ENCODE measurements at places on chromosomes 11 and 22. TPM values are rescaled to one million over a fixed set of nuclear protein-coding genes. Genes with fewer than 3 reads are reported as not detected.

- no peak for DNase-seq
These were observed 8.5 kb downstream of the YPEL4 start for GRCh38 chr11:57641011-57641807.

DNA sequence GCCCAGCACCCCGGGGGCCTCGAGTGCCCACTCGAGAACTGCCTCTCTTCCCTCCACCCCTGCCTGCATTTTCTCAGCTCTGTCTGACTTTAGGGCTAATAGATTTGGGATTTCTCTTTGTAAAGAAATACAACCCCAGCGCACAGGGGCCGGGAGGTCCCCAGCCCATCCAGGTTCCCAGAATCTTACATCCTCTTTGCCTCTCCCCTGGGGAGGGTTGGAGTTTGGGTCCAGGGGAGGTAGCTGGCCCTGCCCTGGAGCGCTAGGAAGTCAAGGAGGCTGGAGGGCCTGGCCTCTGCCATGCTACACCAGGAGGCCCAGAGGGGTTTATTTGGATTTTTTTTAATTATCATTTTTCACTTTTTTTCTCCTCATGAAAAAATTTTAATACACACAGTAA, 65.7 kb upstream of the LMO1 start:
- no peak for DNase-seq

DNA sequence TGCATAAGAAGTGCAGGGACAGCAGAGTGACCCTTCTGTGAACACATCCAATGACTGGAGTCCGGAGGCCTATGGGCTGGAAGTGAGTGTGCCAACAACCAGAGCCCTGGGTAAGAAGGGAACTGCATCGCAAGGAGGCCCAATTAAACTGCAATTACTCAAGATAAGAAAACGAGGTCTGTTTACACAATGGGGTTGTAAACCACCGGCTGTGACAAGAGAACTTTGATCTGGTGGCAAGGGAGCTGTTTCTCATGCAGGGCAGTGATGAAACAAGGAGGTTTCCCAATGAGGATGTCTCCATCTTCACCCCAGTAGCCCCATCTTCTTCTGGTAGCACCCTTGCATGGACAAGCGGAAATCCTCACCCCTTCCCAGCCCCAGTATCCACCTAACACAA, 21.5 kb downstream of the ETS1 start:
- no peak for DNase-seq

DNA sequence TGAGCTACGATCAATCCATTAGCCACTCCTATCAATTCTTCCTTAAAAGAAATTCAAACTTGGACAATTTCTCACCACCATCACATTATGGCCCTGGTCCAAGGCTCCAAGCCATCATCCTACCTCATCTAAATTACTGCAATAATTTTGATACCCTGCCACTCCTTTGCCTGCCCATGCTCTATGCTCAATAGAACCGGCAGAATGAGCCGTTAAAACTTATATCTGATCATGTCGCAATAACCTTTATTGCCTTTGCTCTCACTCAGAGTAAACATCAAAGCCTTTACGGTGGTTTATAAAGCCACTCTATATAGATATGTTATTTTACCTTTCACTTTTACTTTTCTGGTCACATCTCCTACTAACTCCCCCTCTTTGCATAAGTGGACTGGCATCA, 2392.1 kb upstream of the RAG2 start:
- DNase-seq: no peak

GRCh38 chr11:111359223-111360149, 19.6 kb downstream of the POU2AF1 start:
- no peak for DNase-seq

CD6 gene
- 0.87 TPM for total RNA-seq
